ENCODE measurements at places on chromosomes 4 and X. TPM values are rescaled to one million over a fixed set of nuclear protein-coding genes. Genes with fewer than 3 reads are reported as not detected.

DNA sequence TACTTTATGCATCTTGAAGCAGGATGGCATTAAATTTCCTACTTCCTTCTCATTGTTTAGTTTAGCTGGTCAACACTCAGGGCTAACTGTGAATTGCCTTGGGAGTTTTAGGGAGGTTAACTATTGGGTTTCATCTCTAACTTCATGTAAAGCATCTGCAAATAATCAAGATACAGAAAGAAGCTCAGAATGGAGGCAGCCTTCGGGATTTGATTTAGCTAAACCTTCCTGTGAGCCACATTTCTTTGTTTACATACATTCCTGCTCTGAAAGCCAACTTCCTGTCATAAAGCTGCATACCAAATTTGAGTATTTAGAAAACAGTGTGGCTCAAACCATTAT lies 131.7 kb upstream of the PCDH18 start:
- DNase-seq: no peak

Gene SHOX
- total RNA-seq: not detected

DNA sequence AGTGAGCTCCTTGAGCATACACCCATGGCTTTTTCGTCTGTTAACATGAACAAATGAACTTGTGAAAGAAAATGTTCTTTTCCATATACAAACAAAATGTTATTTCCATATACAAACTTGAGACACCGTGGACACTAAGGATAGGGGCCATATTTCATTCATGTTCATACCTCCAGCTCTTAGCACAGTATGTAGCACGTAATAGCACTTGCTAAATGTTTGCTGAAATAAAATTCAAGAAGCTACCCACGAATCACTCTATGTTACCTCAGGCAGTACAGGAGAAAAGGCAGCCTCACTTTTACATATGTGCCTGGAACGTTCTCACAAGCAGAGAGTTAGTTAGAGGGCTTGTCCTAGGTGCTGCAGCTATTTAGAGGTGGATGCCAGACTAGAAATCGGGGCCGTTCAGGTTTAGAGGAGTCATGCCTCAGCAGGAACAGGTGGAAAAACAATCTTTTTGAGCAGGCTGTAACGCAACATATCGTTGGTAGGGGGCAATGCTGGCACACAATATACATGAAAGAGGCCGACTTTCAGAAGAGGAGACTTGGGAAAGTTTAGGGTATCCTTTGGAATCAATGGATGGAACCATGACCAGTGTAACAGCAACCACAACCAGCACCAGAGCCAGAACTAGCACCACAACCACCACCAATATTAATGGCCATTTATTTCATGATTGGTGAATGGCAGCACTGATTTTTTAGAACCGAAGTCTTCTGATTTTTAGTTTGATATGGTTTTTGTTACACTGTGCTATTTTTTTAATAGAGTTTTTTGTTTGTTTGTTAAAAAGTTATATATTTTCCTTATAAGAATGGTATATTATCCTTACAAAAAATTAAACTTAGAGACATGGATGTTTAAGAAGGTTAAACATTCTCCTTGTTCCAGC lies 14.8 kb upstream of the PAQR3 start:
- no peak for DNase-seq

GRCh38 chrX:45756557-45756956 lies 555.9 kb upstream of the DIPK2B start:
- no peak for DNase-seq

DNA sequence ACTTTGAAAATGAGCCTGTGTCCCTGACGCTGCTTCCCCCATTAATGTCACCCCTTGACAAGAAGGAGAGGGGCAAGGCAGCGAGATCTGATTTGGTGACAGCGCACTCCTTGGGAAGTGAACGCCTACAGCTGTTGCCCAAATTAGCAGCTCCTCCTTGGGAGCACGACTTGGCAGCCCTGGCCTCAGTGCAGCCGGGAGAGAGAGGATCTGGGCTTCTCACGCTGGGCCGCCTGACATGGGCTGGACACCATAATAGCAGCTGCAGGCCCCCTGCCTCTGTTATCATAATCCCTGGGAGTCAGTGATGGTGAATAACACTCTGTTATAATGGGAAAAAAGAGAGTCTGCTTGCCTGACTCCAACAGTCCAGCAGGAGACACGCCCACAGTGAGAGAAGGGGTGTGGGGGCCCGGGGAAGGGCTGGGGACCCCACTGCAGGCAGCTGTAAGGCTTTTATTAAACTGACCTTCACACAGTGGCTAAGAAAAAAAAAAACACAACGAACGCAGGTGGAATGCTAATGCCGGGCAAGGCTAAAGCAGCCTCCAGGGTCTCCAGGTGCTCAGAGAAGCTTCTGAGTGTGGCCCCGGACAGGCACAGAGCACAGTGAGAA lies 73.3 kb downstream of the PSAPL1 start:
- no peak for DNase-seq

DNA sequence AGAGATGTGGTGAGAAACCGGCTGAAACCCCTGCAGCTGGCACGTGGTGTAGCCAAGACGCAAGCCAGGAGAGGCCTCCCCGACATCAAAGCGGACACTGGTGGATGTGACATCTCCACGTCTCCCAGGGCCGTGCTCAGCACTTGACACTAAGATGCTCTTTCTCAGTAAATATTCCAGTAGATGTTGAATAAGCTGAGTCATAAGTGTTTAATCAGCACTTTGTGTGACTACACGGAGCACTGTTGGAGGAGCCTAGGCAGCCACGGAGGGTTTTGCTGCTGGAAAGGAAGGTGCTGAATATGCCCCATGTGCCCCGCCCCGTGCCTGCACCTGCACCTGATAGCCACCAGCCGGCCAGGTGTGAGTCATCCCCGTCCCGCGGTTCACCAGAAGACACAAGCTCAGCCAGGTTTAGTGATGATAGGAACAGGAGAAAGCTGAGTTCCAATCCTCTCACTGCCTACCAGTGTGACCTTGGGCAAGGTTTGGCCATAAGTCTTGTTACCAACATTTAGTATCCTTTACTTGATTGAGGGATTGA lies 29.0 kb upstream of the C4orf50 start:
- no peak for DNase-seq

Gene AMOT
- total RNA-seq: 55.7 TPM

Gene DRD5
- not detected for total RNA-seq

DNA sequence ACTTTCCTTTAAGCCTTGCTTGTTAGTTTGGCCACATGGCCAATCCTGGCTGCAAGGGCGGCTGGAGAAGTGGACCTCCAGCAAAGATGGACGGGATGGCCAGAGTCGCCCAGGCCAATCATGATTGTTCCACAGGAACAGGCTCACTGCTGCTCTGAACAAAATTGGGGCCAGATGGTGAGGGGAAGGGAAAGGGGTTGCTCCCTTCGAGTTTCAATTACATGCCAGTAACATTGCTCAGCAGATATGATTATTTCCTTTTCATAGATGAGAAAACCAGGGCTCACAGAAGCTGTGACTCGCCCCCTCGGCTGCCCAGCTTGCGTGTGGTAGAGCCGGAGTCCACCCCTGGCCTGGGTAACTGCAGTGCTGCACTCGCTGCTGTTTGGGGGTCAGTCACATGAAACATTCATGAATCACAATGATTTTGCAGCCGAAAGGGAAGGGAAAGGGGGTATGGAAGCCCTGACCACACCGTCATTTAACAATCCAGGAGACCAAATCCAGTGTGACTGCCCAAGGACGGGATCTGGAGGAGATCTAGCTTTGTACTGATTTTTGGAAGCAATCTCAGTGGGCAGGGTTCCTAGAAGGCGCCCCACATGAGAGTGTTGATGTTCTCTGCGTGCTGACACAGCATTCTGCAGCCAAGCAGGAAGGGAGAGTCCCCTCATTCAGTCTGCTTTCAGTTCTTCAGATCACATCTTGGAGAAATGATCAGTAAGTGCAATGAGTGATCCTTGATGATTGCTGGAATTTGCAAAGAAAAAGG lies 77.3 kb upstream of the MSX1 start:
- DNase-seq: no peak

Gene RHOXF1
- total RNA-seq: not detected

- DNase-seq: no peak
Observed at GRCh38 chr4:180827232-180828009, 1415.8 kb upstream of the TENM3 start.

GRCh38 chr4:119835613-119835910 lies 207.0 kb upstream of the PDE5A start:
- DNase-seq: no peak

- DNase-seq: no peak
Observed at GRCh38 chr4:87130985-87131703, 89.3 kb downstream of the KLHL8 start.

Gene TBX22
- total RNA-seq: not detected

- no peak for DNase-seq
Observed at GRCh38 chr4:182831376-182831775, 85.8 kb downstream of the DCTD start.

Gene ETNPPL
- not detected for total RNA-seq

DNA sequence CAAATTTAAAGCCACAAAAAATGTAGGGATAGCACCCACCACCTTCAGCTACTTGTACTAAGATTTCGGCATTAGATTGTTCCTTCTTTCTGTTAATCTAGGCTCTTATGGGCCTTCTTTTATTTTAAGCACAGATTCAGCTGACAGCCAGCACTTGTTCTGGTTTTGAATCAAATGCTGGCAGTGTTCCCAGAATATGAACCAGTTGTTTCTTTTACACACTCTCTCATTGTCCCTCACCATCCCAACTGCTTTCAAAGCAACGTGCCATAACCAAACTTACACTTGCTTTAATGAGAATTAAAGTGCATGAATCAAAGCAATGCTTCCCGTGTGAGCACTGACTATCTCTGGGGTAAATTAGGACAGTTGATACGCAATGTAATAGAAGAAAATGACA lies 744.5 kb upstream of the FAM241A start:
- DNase-seq: no peak

Gene GLUD2
- total RNA-seq: 1.3 TPM

- DNase-seq: no peak
Observed at GRCh38 chr4:169593050-169593560, 19.3 kb downstream of the NEK1 start.

DNA sequence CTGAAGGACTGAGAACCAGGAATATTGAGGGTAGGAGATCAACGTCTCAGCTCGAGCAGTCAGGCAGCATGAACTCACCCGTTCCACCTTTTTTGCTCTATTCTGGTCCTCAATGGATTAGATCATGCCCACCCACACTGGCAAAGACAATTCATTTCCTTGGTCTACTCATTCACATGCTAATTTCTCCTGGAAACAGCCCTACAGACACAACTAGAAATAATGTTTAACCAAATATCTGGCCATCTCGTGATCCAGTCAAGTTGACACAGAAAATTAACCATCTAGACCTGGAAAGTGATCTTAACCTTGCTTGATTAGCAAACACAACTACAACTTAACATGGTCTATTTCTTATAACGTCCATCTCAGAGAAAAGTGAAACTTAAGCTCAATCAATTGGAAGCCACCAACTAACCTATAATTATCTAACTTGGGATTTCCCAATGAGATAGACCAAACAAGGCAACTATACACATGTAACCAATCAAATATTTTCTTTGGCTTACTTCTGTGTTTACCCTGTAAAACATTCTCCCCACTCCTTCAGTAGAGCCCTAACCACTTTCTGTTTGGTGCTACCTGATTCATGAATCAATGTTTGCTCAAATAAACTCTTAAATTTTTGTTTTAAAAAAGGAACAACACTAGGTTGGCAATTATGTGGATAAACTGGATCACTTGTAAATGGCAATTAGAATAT lies 69.7 kb upstream of the MAMLD1 start:
- no peak for DNase-seq

- no peak for DNase-seq
Observed at GRCh38 chr4:167339781-167340180, 105.5 kb upstream of the SPOCK3 start.

Gene RNF150
- total RNA-seq: 0.14 TPM

GRCh38 chr4:105895583-105896460 lies 551 bp downstream of the NPNT start:
- DNase-seq: peak; percentile 56

- DNase-seq: no peak
Observed at GRCh38 chrX:115679460-115679859, 118.5 kb downstream of the PLS3 start.

- no peak for DNase-seq
Observed at GRCh38 chr4:157587681-157588423, 367.3 kb downstream of the GRIA2 start.

Gene LINC00632
- not detected for total RNA-seq

GRCh38 chr4:185017964-185018772 lies at the start of gene HELT:
HELT (plus strand) TSS chr4:185018490; CDS start chr4:185018929, 439 bp downstream.
- DNase-seq: no peak

DNA sequence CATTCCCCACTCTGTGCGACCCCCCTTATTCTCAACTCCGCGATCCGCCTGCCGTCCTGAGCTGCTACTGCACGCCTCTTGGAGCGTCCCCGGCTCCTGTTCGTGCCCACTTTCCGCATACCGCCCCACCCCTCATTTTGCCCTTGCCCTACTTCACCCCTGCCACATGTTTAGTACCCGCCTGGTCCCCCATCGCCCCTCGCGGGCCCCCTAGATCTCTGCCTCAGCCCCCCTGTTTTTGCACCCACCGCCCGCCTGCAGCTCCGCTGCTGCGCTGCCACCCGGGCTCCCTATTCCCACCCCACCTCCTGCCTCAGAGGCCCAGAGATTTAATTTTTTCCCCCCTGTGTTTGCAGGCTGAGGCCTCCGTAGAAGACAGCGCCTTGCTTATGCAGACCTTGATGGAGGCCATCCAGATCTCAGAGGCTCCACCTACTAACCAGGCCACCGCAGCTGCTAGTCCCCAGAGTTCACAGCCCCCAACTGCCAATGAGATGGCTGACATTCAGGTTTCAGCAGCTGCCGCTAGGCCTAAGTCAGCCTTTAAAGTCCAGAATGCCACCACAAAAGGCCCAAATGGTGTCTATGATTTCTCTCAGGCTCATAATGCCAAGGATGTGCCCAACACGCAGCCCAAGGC lies 1.4 kb downstream of the MAGED1 start:
- DNase-seq: no peak

GRCh38 chr4:123741906-123742305 lies 345.3 kb downstream of the SPRY1 start:
- DNase-seq: no peak
